KBM-7 (cell line): ENCODE measurements at places on chromosomes 6 and 20.

DNA sequence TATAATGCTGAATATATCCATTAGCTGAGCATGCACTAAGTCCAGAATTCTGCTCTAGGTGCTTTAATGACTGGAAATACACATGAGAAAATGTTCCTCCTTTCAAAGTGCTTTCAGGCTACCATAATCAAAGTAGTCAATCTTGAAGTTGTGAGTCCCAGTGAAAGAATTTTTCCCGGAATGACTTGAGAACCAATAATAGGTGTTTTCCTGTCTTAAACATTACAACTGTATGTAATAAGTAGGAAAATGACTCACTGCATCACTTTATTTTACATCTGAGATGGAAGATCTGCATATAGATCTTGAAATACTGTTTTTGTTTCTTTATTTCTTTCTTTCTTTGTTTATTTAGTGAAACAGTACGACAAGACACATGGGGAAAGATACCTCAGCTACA lies 437.4 kb upstream of the JAG1 start:
- DNase-seq = no peak

DNA sequence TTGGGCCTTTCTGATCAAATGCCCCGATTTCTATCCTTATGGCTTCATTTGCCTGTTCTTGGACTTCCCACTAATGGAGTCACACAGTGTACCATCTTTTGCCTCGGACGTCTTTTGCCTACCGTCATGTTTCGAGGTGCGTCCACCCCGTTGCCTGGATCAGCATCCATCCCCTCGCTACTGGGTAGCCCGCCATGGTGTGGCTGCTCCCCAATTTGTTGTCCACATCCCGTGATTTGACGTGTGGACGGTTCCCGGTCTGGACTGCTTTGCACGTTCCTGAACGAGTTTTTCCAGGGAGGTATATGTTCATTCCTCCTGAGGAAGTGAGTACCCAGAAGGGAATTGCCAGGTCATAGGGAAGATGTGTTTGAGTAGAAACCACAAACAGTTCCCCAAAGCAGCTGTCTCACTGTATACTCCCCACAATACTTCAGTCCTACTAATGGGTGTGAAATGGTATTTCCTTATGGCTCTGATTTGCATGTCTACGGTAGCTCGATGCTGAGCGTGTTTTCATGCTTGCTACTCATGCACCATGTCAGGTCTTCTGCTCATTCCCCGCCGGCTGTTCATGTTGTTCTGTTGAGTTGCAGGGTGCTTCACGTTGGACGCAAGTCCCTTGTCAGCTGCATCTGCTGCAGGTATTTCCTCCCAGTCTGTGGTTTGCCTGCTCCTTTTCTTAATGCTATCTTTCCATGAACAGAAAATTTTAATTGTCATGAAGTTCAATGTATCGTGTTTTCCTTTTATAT lies 86.8 kb upstream of the AFDN start:
- DNase-seq = no peak

GRCh38 chr6:23435798-23436197 lies 690.2 kb upstream of the NRSN1 start:
- no peak for DNase-seq

- no peak for DNase-seq
Observed at GRCh38 chr6:111759836-111760785, 113.1 kb downstream of the FYN start.

GRCh38 chr6:21587179-21587960 lies 6.2 kb upstream of the SOX4 start:
- DNase-seq = peak; percentile 84

DNA sequence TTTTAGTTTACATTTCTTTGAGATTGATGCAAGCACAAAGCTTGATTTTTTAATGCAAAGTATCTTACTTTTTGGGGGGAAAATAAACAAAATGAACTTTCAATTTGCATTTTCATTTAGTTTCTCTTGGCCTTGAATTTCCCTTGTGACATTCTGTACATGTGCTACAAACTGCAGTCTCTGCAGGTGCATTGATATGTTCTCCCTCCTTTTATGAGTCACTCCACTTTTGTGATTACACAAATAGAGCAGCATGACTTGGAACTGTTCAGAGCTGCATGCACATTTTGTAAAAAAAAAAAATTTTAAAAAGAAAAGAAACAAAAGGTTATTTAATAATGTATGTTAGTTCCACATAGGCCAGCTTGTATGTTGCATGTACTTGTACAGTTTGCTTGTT lies 220.0 kb upstream of the KCNQ5 start:
- no peak for DNase-seq

DNA sequence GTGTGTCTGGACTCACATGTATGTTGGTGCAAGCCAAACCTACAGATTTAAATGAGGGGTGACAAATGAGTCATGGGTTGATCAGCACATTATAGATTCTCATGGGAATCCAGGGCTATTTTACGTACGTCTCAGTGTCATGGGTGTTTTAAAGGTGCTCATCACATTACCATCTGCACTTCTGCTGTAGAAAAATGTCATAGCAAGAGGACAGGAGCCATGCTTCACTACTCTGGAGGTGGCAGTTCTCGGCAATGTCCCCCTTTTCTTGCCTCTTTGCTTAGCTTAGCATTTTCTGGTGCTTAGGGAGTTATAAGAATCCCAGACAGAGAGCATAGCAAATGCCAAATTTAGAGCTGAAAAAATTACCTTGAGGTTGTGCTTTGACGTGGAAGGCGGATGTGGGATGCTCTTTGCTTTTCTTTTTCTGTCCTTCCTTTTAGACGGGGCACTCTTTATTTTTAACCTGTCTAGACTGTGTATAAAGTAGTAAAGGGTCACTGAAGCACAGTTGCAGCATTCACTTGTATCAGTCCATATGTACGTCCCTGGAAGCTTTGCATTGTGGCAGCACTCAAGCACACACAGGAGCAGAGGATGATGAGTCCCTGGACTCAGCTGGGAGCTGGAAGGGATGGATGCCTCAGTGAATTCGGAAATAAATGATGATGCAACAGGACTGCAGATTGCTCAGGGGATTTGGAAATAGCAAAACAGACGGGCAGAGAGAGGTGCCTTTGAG lies 139.7 kb downstream of the SYNDIG1 start:
- DNase-seq = no peak

DNA sequence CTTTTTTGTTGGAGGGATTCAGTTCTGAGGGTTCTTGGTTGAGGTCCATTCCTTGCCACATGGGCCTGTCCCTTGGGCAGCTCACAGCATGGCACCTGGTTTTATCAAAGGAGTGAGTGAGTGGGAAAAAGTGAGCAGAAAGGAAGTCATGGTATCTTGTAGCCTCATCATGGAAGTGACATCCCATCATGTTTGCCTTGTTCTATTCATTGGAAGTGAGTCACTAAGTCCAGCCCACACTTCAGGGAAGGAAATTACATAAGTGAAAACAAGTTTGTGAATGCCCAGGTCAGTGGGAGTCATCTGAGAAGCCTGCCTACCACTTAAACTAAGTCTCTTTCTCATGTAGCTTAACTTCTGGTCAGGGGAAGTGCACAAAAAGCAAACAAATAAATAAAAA lies 32.8 kb upstream of the ZNFX1 start:
- DNase-seq = no peak

- DNase-seq = no peak
Observed at GRCh38 chr6:124073021-124073420, 269.4 kb downstream of the NKAIN2 start.

DNA sequence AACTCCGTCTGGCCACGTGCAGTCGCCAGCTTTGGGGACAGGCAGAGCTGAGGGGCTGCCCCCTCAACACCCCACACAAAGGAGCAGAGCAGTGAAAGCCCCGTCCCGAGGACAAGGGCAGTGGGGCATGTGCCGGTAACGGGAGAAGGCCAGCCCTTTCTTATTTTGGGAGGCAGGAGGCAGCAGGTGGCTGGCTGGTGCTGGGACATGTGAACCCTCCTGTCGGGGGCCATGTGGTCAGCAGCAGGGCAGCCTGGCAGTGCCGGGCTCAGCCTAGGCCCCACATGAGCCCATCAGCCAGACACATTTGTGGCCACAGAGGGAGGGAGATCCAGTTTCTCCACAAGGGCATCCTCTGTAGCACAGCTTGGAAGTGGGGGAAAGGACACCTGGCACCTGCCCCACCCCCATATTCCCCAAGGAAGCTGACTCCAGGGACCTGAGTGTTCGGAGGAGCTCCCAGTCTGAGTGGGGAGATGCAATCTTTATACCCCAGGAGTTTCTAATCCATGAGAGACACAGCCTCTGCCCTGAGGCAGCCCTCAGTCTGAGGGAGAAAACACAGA lies 137.6 kb downstream of the MRPL14 start:
- DNase-seq = no peak

DNA sequence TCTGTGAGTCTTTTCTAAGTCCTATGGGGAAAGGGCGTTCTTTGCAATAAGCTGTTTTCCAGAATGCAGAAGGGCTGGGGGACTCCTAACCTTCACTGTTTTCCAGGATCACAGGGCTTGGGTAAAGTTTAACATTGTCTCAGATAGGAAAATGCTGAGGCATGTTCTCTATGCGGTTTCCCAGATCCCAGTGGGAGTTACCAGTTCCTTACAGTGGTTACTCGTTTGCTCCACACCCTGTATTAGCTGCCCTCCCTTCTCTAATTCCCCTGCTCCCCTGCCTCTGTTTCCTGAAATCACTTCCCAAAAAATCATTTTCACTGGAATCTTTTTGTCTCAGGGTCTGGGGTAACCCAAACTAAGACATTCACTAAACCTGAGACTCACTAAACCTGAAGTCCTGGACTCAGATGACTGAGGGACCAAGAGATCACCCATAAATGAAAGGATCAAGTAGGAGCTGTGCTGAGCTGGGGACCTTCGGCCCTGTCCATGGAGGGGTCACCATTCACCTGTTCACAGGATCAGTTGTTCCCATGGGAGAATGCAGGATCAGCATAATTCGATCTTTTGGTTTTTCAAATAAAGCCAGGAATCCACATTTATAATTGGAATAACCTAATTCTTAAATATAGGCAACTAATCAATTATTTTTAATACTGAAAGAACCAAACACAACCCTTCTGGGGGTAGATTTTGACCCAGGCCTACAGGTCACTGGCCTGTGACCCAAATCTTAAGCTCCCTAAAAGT lies 76.2 kb downstream of the ISM1 start:
- no peak for DNase-seq

GRCh38 chr20:62252342-62252966 lies 14.1 kb downstream of the OSBPL2 start:
- DNase-seq = no peak

DNA sequence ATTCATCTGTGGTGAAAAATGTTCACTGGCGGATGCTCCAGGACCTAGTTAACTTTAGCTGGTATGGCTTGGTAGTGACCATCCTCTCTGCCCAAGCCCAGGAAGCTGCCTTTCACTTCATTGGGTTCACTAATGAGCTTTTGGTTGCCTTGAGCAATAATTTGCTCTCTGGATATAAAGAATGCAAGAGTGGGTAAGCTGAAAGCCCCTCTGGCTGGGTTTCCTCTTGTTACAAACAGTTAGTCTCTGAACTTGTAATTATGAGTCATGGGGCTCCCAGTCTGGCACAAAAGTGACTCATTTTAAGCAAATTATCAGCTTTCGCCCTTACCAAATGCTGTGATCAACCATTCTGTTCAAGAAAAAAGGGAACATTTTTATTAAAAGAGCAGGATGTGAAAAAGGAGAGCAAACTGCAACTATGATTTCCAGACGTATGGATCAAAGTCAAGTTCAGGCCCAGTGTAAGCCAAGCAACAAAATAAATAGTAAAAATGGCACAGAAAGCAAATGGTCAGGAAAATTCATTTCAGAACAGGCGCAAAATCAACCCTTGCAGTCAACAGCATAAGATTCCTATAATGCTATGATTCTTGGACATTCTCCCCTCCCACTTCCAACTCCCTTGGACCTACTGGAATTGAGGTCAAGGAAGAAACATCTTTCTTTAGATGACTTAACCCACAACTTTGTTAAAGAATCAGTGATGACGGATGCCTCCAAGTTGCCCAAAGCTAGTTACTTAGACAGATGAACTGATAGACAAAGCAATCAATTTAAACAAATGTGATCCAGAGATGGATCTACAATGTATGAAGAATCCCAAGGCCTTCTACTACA lies 130.0 kb upstream of the KCNK16 start:
- DNase-seq = no peak

DNA sequence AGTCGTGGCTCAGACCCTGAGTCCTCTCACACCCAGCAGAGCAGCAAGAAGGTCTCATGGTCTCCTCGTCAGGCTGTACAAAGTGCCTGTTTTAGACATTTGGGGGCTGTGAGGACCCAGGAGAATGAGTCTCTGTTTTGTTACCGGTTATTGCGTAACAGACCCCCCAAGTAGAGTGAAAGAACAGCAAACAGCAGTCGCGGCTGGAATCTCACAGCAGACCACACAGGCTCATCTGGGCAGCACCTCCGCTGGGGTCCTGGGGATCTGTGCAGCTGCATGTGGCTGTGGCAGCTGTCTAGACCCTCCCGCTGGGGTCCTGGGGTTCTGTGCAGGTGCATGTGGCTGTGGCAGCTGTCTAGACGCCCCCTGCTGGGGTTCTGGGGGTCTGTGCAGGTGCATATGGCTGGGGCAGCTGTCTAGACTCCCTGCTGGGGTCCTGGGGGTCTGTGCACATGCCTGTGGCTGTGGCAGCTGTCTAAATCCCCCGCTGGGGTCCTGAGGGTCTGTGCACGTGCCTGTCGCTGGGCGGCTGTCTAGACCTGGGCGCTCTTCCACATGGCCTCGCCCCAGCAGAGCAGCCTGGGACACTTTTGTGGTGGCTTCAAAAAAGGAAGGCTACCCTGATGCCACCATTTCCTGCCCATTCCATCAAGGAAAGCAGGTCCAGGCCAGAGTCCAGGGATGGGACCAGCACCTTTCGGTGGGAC lies 24.7 kb downstream of the ENTPD6 start:
- DNase-seq = no peak
